Cardiac atrium fibroblast (primary cell): ENCODE measurements at places on chromosomes 12 and 14. TPM values are rescaled to one million over a fixed set of nuclear protein-coding genes. Genes with fewer than 3 reads are reported as not detected.

The C12orf50 gene
- not detected in 2 replicates for total RNA-seq

The C12orf42 gene
- not detected in 2 replicates for total RNA-seq

The MIP gene
- total RNA-seq = not detected in 2 replicates

The SLCO1B1 gene
- not detected in 2 replicates for total RNA-seq

The NKX2-1 gene
- not detected in 2 replicates for total RNA-seq

The RPL10L gene
- total RNA-seq = not detected in 2 replicates

The TAS2R20 gene
- total RNA-seq = 0.18 and 0.32 TPM in 2 replicates

The DRAM1 gene
- total RNA-seq = 4.9 and 12.2 TPM in 2 replicates

The AMHR2 gene
- not detected in 2 replicates for total RNA-seq

The TMEM253 gene
- total RNA-seq = not detected in 2 replicates

The HHIPL1 gene
- 6.5 and 9.9 TPM in 2 replicates for total RNA-seq

The IFNG-AS1 gene
- not detected in 2 replicates for total RNA-seq

The LARP4 gene
- total RNA-seq = 31.8 and 36.1 TPM in 2 replicates

The ABHD4 gene
- total RNA-seq = 7.2 and 19.4 TPM in 2 replicates

The IFT43 gene
- total RNA-seq = 31.4 and 32.9 TPM in 2 replicates

The SYNE3 gene
- 15.6 and 15.9 TPM in 2 replicates for total RNA-seq

The DNM1L gene
- total RNA-seq = 62.5 and 87.9 TPM in 2 replicates
